Foreskin keratinocyte (primary cell): ENCODE measurements at places on chromosomes 13 and 19. TPM values are rescaled to one million over a fixed set of nuclear protein-coding genes. Genes with fewer than 3 reads are reported as not detected.

The PRR20A gene
- total RNA-seq: not detected in 2 replicates

The RYR1 gene
- 0.56 and 0.78 TPM in 2 replicates for total RNA-seq

The CELF5 gene
- total RNA-seq: 0.11 and 0.20 TPM in 2 replicates

The SERPINE3 gene
- total RNA-seq: not detected in 2 replicates

The FFAR1 gene
- total RNA-seq: not detected in 2 replicates

The ZNF507 gene
- 11.2 and 11.4 TPM in 2 replicates for total RNA-seq

The SLC15A1 gene
- 0.04 TPM in 1 of 2 replicates, not detected in the other for total RNA-seq

The HTR2A gene
- total RNA-seq: not detected in 2 replicates

The GPATCH1 gene
- 6.9 and 7.6 TPM in 2 replicates for total RNA-seq

The RAB11B gene
- total RNA-seq: 23.6 and 25.9 TPM in 2 replicates

The HDGFL2 gene
- total RNA-seq: 62.4 and 69.8 TPM in 2 replicates

The CGB5 gene
- total RNA-seq: 0.34 TPM in 1 of 2 replicates, not detected in the other

The DCAF15 gene
- total RNA-seq: 32.6 and 33.9 TPM in 2 replicates

The ZNF135 gene
- 1.4 and 1.9 TPM in 2 replicates for total RNA-seq

The SYNGR4 gene
- 0.11 TPM in 1 of 2 replicates, not detected in the other for total RNA-seq

The IRGC gene
- total RNA-seq: not detected in 2 replicates

The HRC gene
- total RNA-seq: not detected in 2 replicates

The USPL1 gene
- 11.8 and 12.4 TPM in 2 replicates for total RNA-seq

The TEKTIP1 gene
- not detected in 2 replicates for total RNA-seq

The WDR87 gene
- total RNA-seq: not detected in 2 replicates

The ZNF417 gene
- total RNA-seq: 6.5 and 7.3 TPM in 2 replicates

The SELENOV gene
- total RNA-seq: not detected in 2 replicates

The TEX29 gene
- not detected in 2 replicates for total RNA-seq

The PSG1 gene
- not detected in 2 replicates for total RNA-seq

The CNFN gene
- total RNA-seq: 5.4 and 6.7 TPM in 2 replicates

The LILRB3 gene
- total RNA-seq: not detected in 2 replicates
